ENCODE measurements at places on chromosomes 13 and 19.

DNA sequence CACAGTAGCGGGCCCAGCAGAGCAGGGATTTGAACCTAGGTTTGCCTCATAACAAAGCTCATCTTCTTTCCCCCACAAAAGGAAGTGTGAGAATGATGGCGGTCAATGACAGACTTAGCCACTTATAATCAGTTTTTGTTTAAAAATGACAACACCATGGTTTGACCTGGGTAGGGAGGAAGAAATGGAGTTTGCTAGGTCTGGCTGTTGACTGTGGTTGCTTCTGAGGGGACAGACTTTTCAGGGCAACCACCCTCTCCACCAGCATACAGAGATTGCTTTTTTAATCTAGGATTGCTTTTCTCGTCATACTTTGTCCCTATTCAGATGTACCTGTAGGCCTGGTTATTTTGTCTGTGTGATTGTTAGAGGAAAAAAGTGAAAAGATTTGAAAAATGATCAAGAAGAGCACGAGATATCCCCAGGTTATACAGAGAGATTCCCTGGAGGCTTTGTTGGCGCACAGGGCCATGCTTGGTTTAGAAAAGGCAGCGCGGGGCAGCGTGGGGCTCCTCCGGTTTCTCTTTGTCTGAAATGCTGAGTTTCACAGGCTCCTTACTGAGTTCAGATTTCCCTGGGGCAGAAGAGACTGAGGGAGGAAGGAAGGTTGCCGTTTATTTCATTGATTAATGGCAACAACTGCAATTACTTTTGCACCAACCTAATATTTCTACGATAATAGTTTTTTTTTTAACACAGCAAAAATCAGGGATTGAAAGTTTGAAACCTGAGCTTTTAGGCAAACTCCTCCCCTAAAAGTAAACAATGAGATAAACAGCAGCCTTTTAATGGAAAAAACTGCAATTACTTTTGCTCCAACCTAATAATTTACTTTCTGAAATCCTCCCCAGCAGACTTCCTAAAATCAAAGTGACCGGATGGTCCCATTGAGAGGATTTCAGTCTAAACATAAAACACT, 97.0 kb upstream of the RNF113B start:
- DNase-seq: peak; percentile 56

- no peak for DNase-seq
Observed at GRCh38 chr13:52896827-52897659, 48.6 kb upstream of the PCDH8 start.

DNA sequence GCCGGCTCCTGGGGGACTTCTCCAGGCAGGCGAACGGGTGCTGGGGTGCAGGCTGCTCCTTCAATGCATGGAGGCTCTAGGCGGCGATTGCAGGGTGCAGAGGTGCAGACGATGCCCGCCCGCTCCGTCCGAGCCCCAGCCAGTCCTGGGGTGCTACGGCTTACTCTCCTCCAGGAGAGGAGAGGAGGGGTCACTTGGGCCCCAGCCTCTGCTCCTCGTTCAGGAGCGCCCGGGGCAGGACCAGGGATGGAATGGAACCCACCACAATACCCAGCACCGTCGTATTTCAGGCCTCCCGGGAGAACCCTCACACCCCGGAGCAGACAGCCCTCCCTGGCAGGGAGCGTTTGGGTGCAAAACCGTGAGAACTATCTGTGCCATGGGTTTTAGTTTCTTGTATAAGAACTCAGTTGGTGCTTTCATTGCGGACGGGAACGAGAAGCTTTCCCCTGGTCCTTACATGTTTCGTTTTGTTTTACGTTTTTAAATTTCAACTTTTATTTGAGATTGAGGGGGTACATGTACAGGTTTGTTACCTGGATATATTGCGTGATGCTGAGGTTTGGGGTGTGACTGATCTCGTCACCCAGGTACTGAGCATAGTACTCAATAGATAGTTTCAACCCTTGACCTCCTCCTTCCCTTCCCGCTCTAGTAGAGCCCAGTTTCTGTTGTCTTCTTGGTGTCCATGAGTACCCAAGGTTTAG, 46.8 kb downstream of the ARHGEF18 start:
- DNase-seq: no peak

DNA sequence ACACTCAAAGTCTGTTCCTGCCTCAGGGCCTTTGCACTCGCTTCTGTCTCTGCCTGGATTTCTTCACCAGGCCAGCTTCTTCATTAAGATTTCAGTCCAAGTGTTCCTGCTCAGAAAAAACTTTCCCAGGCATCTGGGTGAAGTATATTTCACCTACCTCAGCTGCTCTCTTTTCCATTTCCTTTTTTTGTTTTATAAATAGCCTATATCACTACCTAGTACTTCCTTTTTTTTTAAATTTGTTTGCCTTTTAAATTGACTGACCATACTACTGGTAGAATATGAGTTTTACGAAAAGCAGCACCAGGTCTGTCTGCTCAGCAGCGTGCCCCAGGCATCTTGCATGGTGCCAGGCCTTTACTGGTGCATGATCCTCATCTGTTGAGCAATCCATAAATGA, 1064.4 kb downstream of the UQCRFS1 start:
- DNase-seq: no peak

DNA sequence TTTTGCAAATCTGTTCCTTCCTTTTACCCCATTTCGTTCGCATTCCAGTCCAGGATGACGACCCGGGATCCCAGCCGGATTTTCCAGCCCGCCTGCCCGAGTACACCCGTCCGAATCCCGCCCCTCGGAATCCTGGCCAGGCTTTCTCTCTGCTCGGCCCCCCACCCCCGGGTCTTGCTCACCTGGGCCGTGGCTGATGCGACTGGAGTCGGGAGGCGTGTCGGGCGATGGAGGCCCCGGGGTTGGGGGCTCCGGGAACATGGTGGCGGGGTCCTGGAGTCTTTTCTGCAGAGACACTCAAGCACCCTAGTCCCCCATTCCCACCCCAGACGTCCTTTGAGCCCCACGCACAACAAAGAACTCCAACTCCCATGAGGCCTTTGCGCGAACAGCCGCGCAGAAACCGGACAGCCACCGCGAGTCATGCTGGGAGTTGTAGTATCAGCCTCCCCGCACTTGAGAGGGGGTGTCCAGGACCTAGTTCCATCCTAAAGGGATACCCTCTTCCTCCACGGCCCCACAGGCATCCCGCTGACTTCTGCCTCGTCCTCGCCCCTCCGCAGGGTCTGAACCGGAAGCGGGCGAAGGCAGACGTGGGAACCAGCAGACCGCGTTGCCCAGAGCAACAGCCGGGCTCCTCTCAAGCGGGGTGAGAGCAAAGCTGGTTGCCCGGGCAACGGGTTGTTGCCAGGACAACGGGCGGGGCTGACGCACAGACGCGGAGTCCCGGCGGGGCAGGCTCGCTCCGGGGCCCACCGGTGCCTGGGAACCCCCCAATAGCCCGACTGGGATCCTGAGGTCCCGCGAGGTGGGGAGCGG, 1.1 kb downstream of the SYT5 start:
- peak; percentile 83 for DNase-seq

DNA sequence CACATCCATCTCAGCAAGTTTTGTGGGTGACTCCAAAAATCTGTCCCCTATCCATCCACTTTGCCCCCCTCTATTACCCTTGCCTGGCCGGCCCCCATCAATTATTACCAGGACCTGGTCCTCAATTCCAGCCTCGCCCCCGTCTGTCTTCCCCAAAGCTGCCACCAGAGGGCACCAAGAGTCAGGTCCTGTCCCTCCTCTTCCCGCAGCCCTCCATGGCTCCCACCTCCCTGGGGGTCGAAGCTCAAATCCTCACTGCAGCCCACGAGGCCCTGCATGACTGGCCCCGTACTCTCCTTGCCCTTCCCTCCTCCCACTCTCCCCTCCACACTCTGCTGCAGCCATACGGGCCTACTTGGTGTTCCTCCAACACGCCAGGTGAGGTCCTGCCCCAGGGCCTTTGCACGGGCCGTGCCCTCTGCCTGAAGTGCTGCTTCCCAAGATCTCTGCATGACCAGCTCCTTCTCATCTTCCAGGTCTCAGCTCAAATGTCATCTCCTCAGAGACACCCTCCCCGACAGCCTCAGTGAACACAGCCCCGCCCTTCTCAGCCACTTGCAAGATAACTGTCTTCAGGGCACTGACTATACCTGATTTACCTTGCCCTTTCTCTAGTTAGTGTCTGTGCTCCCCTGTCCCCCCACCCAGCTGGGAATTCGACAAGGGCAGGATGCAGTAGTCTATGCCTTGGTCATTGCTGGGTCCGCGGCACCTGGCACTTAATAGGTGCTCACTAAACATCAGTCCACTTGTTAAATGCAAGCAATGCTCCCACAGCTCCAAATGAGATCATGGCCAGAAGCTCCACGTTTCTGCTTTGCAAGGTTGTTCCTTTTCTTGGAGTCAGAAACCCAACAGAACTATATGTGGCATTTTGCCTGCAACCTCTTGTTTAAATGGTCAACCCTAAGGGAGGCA, 16.8 kb upstream of the SEMA6B start:
- DNase-seq: no peak

- no peak for DNase-seq
Observed at GRCh38 chr13:110317093-110317492, 10.0 kb downstream of the COL4A2 start.

DNA sequence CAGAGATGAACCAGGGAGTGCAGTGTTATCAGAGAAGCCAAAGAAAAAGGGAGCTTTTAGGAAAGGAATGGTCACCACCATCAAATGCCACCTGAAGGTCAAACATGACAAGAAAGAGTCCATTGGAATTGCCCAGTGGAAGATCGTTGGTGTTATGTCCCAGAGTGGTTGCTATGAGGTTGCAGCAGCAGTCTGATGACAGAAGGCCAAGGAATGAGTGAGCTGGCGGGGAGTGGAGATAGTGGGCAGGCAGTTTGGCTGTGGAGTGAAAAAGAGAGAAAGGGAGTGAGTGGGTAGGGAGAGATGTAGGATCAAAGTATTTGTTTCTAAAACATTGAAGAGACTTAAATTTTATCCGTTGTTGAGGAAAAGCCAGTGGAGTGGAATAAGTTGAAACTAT, 117.4 kb upstream of the WASF3 start:
- DNase-seq: no peak

- DNase-seq: peak; percentile 4
Observed at GRCh38 chr19:40974633-40975037, 16.4 kb upstream of the CYP2B6 start.

- no peak for DNase-seq
Observed at GRCh38 chr19:32866564-32867265, 2.9 kb downstream of the SLC7A9 start.

DNA sequence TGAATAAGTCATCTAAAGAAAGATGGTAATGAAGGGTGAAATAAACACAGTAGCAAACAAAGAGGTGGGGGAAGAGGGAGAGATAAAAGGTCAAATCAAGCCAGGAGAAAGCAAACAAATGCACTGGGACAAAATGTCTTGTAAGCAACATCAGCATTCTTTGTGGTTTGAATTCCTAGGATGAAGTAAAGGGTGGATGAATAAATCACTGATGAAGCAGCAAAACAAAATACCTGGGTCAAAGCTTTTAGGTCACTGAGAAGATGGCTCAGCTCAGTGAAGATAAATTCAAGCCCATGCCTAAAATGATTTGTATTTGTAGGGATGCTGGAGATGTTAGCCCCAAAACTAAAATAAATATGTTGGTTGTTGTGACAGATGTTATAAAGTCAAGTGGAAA, 86.5 kb upstream of the FBXL3 start:
- no peak for DNase-seq

DNA sequence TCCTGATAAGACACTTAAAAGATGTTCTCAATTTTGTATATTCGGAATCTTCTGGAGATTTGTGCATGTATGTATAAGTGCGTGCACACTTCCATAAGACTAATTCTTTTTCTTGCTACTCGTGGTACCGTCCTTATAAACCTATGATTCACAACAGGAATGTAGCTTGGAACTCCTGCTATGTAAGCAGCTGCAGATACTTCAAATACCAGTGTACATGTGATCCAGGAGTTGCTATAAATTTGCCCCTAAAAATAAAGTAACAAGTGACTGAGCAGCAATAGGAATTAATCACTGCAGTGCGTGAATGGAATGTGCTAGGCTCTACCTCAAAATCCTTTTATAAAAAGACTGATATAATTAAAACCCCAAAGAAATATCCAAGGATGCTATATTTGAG, 214.9 kb downstream of the KLF5 start:
- DNase-seq: no peak

DNA sequence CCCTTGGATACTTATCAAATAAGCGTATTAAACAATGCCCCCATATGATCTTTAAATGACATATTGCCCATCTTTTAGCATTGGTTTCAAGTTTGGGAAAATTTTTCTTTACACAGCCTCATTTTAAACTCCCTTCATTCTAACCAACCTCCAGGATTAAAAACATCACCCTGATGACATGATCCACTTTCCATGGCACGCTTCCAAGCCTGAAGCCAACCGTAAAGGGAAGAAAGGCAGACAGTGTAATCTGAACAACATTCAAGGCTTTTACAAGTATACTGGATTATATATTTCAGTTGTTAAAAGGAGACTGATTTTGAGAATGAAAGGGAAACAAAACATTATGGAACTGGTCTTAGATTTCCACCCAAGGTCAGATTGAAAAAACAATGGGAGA, 1721.9 kb downstream of the OLFM4 start:
- DNase-seq: no peak

- no peak for DNase-seq
Observed at GRCh38 chr19:35417713-35418534, 30.1 kb upstream of the FFAR2 start.

DNA sequence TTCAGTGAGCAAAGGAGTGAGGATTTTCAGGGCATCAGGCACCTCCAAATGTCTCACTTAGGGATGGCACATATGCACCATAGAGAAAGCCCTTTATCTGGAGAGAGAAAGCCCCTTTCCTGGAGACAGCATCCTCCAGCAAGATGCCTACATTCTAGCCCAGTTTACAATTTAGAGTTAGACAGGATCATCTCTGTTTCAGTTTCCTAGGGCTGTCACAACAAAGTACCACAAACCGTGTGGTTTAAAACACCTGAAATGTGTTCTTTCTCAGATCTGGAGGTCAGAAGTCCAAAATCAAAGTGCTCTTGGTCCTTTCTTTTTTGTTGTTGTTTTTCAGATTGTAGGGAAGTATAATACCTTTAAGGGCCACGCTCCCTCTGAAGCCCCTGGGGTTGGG, 61.8 kb downstream of the MBNL2 start:
- no peak for DNase-seq

GRCh38 chr13:27176470-27177410, 5.1 kb upstream of the USP12 start:
- no peak for DNase-seq

DNA sequence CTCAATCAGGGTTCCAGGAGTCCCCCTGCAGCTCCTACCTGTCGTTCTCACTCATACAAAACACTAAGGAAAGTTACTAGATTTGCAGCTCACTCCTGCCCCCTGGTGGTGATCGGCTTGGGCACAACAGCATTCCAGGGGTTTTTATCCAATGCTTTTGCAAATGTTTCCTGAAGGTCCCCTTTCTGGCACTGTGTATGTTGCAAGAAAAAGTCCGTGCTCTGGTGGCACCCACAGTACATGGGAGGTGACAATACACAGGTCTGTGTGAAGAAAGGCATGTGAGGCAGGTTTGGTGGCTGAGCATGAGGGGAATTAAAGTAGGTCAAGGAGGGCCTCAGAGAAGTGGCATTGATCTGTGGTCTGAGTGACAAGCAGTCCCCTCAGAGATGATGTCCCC, 8.6 kb upstream of the TYK2 start:
- DNase-seq: peak; percentile 61
